ENCODE measurements at places on chromosomes 7 and 10. TPM values are rescaled to one million over a fixed set of nuclear protein-coding genes. Genes with fewer than 3 reads are reported as not detected.

DNA sequence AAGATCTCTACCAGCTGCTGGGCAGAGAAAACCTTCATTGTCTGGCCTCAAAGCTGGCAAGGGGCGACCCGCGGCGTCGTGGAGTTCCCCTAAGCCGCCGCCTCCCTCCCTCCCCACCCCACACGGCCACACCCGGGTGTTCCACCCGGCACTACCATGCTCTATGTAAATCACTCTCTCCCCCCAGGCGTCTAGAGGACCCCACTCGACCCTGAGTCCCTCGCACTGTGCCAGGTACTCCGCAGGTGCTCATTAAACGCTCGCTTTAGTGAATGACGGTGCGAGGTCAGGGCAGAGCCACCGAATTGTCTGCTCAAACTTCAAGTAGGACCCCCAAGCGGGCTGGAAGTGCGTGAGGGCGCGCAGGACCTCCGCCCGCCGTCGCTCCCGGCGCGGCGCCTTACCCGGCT is 628 bp downstream of the PARP12 start:
- no peak for DNase-seq

DNA sequence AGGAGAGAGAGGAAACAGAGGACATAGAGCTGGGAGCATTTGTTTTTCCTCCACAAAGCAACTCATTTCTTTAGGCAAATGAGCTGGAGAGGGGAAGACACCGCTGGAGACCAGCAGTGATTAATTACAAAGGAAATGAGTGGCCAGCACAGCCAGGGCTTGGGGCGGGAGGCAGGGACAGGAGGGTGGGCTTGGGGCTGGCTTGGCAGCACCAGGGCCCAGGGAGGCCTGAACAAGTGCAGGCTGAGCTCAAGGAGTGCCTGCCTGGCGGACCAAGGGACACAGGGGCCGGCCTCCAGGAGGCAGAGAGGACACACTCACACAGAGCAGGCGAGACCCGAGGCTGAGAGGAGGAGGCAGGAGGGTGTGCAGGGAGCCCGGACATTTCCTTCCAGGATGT is 149.0 kb upstream of the UNC5B start:
- no peak for DNase-seq

Gene SLC4A2
- 382 TPM for total RNA-seq

Gene TDRD1
- total RNA-seq: not detected

Gene CUZD1
- 1.7 TPM for total RNA-seq

GRCh38 chr7:18727115-18727870 is 231.7 kb downstream of the HDAC9 start:
- no peak for DNase-seq

DNA sequence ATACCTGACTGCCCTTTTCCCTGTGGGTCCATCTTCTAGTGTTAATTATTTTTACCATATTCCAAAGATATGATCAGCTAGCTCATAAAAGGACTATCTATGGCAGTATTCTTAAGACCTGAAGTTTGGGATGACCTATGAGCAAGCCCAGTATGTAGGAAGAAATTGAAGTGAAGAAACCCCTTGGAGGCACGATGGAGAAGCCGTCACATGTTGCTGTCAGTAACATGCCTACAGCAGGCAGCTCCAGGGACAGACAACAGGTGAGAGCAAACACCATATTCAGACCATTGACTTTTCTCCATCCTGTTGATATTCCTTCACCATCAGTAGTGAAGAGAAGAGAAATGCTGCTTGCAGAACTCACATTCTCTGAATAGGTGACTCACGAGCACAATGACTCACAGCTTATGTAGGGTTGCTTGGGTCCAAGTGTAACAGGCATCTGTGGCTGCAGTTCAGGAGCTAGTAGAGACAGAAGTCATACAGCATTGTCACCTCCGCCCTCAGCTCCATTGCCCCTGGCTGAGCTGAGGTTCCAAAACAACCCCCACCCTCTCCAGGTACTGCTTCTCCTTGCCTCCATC is 8.4 kb upstream of the LYZL2 start:
- DNase-seq: no peak

Data from G401 (cell line).